ENCODE measurements at places on chromosomes 4 and X.

- no peak for DNase-seq
These were observed 223.1 kb upstream of the FAT1 start for GRCh38 chr4:186946682-186947294.

GRCh38 chr4:180363815-180364214 lies 1879.4 kb upstream of the TENM3 start:
- DNase-seq: no peak

DNA sequence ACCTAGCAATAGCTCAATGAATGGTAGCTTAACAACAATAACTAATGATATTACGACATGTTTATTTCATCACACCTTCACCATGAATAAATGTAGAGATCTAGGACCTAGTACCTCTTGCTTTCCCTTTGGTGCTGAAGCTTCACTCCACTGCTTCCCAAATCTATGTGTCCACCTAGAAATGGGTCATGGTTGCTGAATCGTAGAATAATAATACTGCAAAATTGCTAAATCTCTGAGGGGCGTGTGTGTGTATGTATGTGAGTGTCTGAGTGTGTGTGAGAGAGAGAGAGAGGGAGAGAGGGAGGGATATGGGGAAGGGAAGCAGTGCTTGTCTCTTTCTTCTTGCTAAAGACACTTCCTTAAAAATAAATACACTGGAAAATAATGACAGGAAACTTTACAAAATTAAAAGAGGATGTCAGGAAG lies 109.3 kb upstream of the BMP2K start:
- no peak for DNase-seq

DNA sequence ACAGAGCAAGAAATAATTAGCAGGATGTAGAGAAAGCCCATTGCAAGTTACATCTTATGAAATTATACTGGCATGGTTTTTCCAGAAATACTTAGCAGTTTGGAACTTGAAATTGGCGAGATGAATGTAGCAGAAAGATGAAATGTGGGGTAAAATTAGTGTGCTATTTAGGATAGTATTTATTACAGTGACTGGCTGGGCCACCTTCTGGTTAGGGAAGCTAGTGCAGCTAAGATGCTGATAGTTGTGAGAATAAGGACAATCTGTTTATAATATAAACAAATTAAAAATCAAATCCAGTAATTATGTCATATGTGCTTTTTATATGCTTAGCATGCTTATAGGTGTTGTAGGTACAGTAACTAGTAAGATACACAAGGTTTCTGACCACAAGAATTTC lies 74.8 kb downstream of the IL15 start:
- DNase-seq: no peak

DNA sequence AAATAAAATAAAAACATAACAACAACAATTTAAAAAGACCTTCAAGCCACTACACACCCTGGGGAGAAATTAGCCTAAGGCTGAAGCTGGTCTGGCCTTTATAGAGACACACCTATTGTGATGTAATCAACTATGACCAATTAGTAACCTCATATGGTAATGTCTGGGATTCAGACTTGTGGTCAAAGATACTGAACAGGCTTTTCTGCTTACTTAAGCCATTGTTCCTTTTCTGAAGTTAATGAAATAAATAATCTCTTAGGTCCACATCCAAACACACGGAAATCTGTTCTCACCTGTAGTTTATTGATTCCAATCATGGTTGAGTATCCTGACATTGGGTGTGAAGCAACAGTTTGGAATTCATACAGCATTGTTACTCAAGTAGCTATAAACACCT lies 152.5 kb downstream of the PLS3 start:
- DNase-seq: no peak

GRCh38 chr4:159497936-159498335 lies 395.1 kb downstream of the RAPGEF2 start:
- DNase-seq: no peak

GRCh38 chrX:44042116-44042515 lies 68.9 kb upstream of the NDP start:
- no peak for DNase-seq

- no peak for DNase-seq
These were observed 71.2 kb upstream of the TMEM164 start for GRCh38 chrX:109931677-109932076.

DNA sequence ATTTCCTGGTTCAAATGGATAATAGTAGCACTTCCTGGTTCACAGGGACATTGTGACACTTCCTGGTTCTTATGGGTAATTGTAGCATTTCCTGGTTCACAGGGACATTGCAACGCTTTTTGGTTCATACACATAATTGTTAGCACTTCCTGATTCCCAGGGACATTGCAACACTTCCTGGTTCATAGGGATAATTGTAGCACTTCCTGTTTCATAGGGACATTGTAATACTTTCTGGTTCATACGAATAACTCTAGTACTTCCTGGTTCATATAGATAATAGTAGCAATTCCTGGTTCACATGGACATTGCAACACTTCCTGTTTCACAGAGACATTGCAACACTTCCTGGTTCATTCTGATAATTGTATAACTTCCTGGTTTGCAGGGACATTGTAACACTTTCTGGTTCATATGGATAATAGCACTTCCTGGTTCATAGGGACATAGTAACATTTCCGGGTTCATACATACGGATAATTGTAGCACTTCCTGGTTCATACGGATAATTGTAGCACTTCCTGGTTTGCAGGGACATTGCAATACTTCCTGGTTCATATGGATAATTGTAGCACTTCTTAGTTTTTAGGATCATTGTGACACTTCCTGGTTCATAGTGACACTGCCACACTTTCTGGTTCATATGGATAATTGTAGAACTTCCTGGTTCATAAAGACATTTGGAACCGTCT lies 61.6 kb upstream of the CD99 start:
- DNase-seq: no peak

DNA sequence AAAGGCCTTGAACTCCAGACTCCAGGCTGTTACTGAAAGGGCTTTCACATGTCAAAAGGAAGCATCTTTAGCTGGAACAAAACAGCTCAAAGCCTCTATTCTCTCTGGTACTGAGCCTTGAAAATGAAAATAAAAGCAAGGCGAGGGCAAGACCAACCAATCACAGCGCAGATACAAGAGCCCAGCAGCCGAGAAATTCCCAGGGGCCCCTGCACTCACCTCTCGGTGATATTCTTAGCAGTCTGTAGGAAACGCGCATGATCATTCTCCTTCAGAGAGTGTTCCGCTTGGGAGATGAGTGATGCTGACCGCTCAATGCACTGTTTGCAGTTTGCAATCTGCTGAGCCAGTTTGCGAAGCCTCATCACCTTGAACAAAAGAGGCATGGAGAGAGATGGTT lies 138.1 kb downstream of the MID1 start:
- DNase-seq: no peak

GRCh38 chr4:175106301-175106700 lies 188.1 kb downstream of the ADAM29 start:
- DNase-seq: no peak

DNA sequence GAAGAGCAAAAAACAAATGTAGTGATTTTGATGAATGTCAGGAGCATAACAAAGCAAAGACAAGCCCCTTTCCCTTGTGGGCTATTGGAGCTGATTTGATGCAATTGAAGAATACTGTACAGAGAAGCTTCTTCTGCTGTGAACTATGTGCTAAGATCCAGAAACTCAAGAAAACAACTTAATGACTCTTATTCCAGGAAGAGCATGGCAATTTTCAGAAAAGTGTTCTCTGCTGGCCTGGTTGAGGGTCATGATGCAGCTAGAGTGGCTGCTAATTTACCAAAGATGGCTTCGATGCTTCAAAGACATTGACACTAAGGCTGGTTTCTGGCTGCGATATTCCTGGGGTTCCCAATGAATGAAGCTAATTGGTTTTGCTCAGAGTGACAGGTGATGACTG lies 45.8 kb downstream of the TNIP3 start:
- DNase-seq: no peak

GRCh38 chrX:40496728-40497127 lies 84.0 kb upstream of the ATP6AP2 start:
- no peak for DNase-seq

- DNase-seq: no peak
These were observed 13.3 kb downstream of the TFE3 start for GRCh38 chrX:49029876-49030275.

DNA sequence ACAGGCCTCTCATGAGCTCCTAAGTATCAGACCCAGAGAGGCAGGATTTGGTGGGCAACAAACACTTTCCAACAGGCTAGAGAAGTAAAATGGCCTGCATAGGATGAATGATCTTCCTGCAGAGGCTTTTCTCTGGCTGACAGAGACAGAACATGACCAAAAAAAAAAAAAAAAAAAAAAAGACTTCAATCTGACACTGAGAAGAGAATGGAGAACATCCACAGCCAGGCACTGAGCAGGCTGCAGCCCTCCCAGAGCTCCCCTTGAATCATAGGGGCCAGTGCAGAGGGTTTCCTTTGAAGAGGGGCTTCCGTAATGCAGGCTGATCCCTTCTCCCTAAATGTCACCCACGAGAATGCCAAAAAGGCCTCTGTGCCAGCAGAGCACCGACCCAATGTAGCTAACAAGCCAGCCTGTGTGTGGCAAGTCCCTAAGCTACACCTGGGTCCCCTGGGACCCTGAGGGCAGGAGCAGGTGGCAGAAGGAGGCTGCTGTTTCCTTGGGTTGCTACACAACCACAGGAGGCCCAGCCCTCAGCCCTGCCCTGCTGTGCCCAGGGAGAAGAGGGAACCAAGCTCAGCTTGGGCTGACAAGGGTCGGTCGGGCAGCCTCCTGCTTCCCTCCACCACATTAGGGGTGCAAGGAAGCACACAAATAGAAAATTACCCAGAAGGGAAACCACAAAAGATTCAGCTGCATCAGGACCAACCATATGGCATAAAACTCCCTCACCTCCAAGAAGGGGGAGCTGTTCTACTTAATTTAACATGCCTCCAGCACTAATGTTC lies 55.6 kb downstream of the MAP7D2 start:
- DNase-seq: no peak

DNA sequence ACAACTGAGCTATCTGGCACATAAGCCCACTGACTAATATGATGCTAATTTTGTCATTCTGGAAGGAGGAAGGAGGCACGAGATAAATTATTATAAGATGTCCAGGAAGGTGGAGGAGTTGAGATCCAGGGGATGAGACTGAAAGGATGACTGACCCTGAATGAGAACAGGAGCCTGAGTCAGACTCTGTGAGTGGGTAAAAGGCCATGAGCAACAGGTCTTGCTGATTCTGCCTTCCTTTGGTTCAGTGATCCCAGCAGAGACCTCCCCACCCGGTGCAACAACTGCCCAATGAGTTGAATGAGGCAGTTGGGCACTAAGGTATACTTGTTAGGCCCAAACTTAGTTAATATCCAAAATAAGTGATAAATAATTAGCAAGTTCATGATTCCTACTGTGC lies 238.1 kb upstream of the GPC4 start:
- no peak for DNase-seq

GRCh38 chr4:153729895-153730294 lies 29.9 kb downstream of the RNF175 start:
- no peak for DNase-seq

- DNase-seq: no peak
These were observed 121.6 kb upstream of the CBR4 start for GRCh38 chr4:169131556-169132208.

DNA sequence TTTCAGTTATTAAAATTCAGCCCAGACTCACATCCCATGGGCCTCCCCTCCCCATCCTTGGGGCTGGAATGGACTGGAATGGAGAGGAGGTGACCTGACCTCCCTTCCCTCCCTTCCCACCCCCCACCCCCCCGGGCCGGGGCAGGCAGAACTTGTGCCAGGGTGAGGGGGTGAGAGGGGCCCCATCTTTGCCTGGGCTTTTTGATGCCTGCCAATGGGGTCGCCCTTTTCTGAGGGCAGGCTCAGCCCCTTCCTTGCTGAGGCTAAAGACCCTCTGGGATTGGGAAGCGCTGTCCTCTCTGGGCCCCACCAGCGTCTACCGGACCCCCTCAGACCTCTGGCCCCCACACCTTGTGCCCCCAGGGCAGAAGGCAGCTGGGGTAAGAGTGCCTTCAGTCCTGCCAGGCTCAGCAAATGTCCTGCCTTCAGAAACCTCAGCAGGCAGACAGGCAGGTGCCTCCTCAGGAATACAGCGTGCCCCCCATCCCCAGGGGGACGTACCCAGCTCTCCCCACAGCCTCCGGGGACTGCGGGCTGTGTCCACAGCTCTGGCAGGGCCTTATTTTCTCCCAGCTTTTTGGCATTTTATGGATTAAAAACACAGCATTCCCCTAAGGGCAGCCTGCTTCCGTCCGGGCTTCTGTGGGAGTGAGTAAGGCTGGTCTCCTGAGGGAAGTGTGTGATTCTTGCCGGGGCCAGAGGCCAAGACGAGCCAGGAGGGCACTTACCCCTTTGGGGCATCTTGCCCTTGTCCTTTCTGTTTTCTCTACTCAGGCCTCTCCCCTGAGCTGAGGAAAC lies 12.6 kb upstream of the CCNQ start:
- no peak for DNase-seq

GRCh38 chr4:41746440-41747229 lies 1.9 kb downstream of the PHOX2B start:
- no peak for DNase-seq

DNA sequence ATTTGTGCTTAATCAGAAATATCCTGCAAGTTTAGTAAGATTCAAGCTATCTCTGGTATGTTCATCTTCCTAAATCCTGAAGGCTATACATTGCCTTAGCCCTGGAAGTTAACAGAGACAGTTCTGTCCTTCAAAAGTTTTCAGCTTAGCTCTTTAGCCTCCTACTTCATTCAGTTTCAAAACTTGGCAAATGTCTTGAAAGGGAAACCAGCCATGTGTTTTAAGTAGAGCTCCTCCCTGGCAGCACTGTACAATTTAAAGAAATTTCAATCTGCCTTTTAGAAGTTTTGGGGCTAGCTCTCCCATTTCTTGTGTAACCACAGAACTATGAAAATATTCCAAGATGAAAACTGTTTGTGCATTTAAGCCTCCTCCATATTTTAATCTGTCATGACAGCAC lies 47.0 kb downstream of the FANCB start:
- DNase-seq: no peak

DNA sequence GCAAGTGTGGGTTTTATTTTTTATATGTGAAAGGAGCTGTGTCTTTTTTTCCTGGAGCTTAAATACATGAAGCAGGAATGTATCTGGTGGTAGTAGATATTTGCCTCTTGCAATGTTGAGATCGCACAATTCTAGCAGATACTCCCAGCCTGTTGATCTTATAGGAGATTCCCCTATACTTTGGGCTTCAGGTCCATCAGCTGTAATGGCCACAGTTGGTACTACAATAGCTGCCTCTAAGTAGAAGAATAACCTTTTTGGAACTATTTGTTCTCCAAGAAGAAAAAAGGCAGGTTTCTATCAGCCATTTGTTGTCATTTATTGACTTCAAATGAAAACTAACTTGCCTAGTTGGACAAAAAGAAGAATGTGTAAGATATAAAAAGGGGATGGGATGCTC lies 37.7 kb downstream of the LIMCH1 start:
- no peak for DNase-seq

GRCh38 chrX:19875050-19875431 lies 12.4 kb downstream of the SH3KBP1 start:
- DNase-seq: no peak

DNA sequence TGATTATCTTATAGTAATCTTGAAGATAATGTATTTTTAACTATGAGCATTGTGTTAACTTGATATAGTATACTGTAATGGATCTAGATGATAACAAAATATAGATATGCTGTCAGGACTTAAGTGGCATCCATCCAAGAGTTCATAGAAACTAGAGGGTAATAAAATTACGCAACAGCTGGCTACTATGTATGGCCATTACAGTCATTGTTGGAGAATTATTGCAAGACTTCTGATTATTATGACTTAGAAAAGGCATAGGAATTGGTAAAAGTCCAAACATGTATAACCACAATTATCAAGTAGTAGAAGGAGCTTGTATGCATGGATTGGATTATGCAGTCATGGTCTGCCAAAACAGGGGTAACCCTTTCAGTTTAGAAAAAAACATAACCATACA lies 9.5 kb downstream of the OGT start:
- DNase-seq: no peak

- DNase-seq: no peak
These were observed 145.1 kb downstream of the COL4A5 start for GRCh38 chrX:108584617-108585211.

Measured in vagina (tissue), 2 donors.